ENCODE measurements at places on chromosomes 3 and 15. TPM values are rescaled to one million over a fixed set of nuclear protein-coding genes. Genes with fewer than 3 reads are reported as not detected.

DNA sequence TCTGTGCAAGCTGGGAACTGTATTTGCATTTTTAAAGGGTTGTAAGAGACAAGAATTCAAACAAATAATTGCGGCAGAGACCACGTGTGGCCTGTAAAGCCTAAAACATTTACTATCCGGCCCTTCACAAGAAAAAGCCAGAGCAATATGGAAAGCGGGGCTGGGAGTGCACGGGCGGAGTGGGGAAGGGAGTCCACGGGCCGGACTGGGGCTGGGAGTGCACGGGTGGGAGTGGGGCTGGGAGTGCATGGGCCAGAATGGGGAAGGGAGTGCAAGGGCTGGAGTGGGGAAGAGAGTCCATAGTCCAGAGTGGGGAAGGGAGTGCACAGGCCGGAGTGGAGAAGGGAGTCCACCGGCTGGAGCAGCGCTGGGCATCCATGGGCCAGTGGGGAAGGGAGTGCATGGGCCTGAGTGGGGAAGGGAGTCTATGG is 41.2 kb downstream of the KLF15 start:
- H3K27ac ChIP-seq, result no peak overlapping the region
- H3K36me3 ChIP-seq, result no peaks in the 10 kb centered on the region
- no peaks in the 10 kb centered on the region for H3K4me1 ChIP-seq
- H3K27me3 ChIP-seq, result no peaks in the 10 kb centered on the region

GRCh38 chr15:66670762-66671580 is 31.1 kb upstream of the SMAD6 start:
- no peaks in the 10 kb centered on the region for H3K4me1 ChIP-seq
- H3K27ac ChIP-seq, result no peak overlapping the region
- no peak overlapping the region for H3K4me3 ChIP-seq

GRCh38 chr3:55718074-55718473 is 231.0 kb upstream of the WNT5A start:
- no peak for DNase-seq
- no peaks in the 10 kb centered on the region for H3K27me3 ChIP-seq
- H3K36me3 ChIP-seq, result no peaks in the 10 kb centered on the region
- H3K4me1 ChIP-seq, result no peaks in the 10 kb centered on the region

DNA sequence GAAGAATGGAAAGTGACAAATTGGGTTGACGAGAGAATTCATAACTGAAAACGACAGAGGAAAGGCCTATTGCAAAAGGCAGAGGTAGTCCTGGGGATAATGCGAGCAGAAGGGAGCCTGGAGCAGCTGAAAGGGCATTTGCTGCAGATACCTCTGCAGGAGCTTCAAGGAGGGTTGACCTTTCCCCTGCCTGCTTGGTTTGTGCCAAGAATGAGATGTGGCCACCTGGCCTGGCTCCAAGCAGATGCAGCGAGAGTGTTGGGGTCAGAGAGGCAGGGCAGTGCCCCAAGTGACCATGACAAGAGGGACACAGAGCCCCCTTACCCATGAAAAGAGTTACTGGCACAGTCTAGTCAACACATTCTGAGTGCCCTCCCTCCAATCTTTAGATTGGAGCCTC is 43.5 kb downstream of the SLC41A3 start:
- no peaks in the 10 kb centered on the region for H3K27me3 ChIP-seq
- no peak for DNase-seq
- no peak overlapping the region for H3K27ac ChIP-seq
- H3K36me3 ChIP-seq, result no peaks in the 10 kb centered on the region

- no peak for DNase-seq
- H3K4me1 ChIP-seq, result no peaks in the 10 kb centered on the region
- H3K27me3 ChIP-seq, result no peaks in the 10 kb centered on the region
- no peak overlapping the region for H3K4me3 ChIP-seq
- no peak overlapping the region for H3K27ac ChIP-seq
These were observed 758.6 kb upstream of the CFAP20DC start for GRCh38 chr3:59808446-59808845.

GRCh38 chr3:134544316-134544715 is 58.5 kb downstream of the CEP63 start:
- H3K27me3 ChIP-seq, result no peaks in the 10 kb centered on the region
- H3K4me3 ChIP-seq, result no peak overlapping the region
- no peak overlapping the region for H3K27ac ChIP-seq
- DNase-seq, result no peak
- no peaks in the 10 kb centered on the region for H3K4me1 ChIP-seq
- H3K36me3 ChIP-seq, result peaks cover 7% of the 10 kb centered on the region

CD96 gene
- total RNA-seq, result 0.68 TPM

GRCh38 chr3:185724251-185724650 is 100.6 kb downstream of the IGF2BP2 start:
- no peak overlapping the region for H3K4me3 ChIP-seq
- H3K36me3 ChIP-seq, result no peaks in the 10 kb centered on the region
- no peak overlapping the region for H3K27ac ChIP-seq
- no peak for DNase-seq
- H3K27me3 ChIP-seq, result no peaks in the 10 kb centered on the region

ALS2CL gene
- 16.3 TPM for total RNA-seq

MED12L gene
- 0.39 TPM for total RNA-seq

EFL1 gene
- total RNA-seq, result 9.1 TPM

- no peaks in the 10 kb centered on the region for H3K36me3 ChIP-seq
- no peak for DNase-seq
- no peak overlapping the region for H3K27ac ChIP-seq
- H3K4me1 ChIP-seq, result no peaks in the 10 kb centered on the region
These were observed 256.4 kb upstream of the ZNF385D start for GRCh38 chr3:22007368-22007767.

DNA sequence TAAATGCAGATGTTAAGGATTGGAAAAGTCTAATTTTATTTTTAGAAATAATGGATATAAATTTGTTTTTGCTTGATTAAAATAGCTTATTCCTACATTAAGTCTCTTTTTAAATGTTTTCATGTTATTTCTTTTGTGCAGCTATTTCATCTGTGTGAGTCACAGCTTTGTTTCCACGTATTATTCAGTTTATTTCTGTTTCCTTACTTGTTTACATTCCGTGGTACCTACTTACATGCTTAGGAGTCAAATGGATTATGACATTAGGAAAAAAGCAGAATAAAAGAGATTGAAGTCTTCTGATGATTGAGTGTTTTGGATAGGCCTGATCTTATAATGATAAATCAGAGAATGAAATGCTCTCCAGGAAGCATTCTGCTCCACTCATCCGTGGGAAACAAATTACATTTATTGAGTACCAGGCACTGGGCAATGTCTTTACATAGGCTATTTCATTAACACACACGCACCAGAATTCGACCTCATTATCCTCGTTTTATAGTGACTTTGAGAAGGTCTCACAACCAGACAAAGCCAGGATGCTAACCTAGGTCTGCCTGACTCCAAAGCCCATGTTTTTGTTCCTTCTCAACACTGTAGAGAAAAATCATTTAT is 38.1 kb upstream of the RASA2 start:
- no peak for DNase-seq
- H3K4me1 ChIP-seq, result no peaks in the 10 kb centered on the region
- no peaks in the 10 kb centered on the region for H3K36me3 ChIP-seq
- H3K27me3 ChIP-seq, result no peaks in the 10 kb centered on the region
- no peak overlapping the region for H3K4me3 ChIP-seq
- H3K27ac ChIP-seq, result no peak overlapping the region

GPR149 gene
- total RNA-seq, result not detected

Measured in right lobe of liver (tissue), 6 donors.